ENCODE measurements at places on chromosomes 5 and 9.

GRCh38 chr9:134170532-134171315 lies 6.4 kb upstream of the RNU6ATAC start:
- no peak for DNase-seq

DNA sequence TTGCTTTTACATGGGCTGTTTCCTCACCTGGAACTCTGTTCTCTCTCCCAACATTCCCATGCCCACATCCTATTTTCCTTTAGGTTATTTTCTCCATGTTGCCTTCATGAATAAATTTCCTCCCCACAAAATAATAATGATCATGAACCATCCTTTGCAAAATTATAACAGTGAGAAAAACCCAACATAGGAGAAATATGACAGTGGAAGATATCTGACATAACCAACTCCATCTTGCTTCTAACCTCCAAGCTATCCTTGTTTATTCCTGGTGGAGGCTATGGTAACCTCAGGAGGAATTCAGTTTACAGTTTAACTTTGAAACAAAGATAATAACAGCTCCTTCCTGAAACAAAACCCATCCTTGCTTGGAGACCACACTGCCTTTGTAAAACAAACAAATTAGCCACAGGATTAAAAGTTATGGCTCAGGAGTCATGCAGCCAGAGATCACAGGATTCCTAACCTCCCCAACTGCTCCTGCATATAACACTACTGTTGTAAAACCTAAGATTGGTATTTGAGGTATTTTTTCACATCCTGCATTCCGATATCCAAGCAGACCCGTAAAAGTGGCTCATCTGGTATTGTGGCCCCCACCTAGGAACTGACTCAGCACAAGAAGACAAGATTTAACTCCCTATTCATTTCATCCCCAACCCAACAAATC lies 212.4 kb downstream of the TRIM32 start:
- DNase-seq = no peak

GRCh38 chr5:180801596-180802324 lies 846 bp downstream of the MGAT1 start:
- no peak for DNase-seq

DNA sequence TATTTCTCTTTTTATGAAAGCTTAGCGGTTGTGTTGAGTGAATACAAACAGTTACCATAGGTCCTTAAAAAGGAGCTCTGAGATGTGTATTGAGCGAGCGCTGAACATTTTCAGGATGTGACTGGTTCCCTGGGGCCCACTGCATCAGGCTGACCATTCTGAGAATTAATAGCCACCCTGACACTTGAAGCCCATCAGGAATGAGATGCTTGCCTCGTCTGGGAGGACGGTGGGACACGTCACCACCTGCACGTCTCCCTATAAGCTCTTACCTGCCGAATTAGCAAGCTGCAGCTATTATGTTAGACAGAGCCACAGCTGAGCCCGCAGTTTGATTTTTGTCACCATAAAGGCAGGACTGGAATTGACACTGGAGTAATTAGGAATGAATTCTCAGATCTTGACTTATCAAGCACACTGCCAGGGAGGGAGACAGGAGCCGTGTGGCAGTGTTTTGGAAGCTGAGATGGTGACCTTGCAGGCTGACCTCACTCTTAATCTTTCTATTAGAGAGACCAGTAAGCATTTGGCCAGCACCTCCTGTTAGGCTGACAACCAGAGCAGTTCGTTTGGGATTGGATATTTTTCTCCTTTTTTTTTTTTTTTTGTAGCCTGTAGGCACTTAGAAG lies 373.1 kb upstream of the WWC1 start:
- no peak for DNase-seq

GRCh38 chr5:30994902-30995301 lies 198.6 kb upstream of the CDH6 start:
- DNase-seq = no peak

GRCh38 chr5:178469975-178470759 lies 120.0 kb downstream of the COL23A1 start:
- no peak for DNase-seq

GRCh38 chr9:114350636-114351401 lies 21.1 kb downstream of the ORM2 start:
- DNase-seq = no peak

- no peak for DNase-seq
Observed at GRCh38 chr9:131287359-131287758, 2.2 kb upstream of the PLPP7 start.

GRCh38 chr5:109421956-109422355 lies 12.2 kb upstream of the PJA2 start:
- DNase-seq = no peak

Measured in effector memory CD8-positive, alpha-beta T cell (primary cell).